K562 (cell line): ENCODE measurements at places on chromosomes 16 and 17. TPM values are rescaled to one million over a fixed set of nuclear protein-coding genes. Genes with fewer than 3 reads are reported as not detected.

CCL22 gene
- 0.29 and 0.60 TPM in 2 replicates for total RNA-seq

LAT gene
- total RNA-seq = 2.9 and 4.2 TPM in 2 replicates

CASKIN1 gene
- 4.5 and 7.0 TPM in 2 replicates for total RNA-seq

TMC8 gene
- total RNA-seq = 8.3 and 10.3 TPM in 2 replicates

MYOCD gene
- not detected in 2 replicates for total RNA-seq

LLGL2 gene
- 24.4 and 25.2 TPM in 2 replicates for total RNA-seq

ARHGDIG gene
- total RNA-seq = 0.69 and 1.6 TPM in 2 replicates

TSPOAP1 gene
- total RNA-seq = 1.7 and 3.3 TPM in 2 replicates

NATD1 gene
- 5.4 TPM in 2 replicates for total RNA-seq

EMC6 gene
- total RNA-seq = 57.3 and 57.8 TPM in 2 replicates

KRTAP4-3 gene
- not detected in 2 replicates for total RNA-seq

TP53TG3 gene
- 2.8 TPM in 2 replicates for total RNA-seq

KNOP1 gene
- total RNA-seq = 35.8 and 38.2 TPM in 2 replicates

HCRT gene
- not detected in 2 replicates for total RNA-seq

DNAAF8 gene
- not detected in 2 replicates for total RNA-seq

UTS2R gene
- total RNA-seq = 0.22 TPM in 1 of 2 replicates, not detected in the other

ALOX15B gene
- 0.04 and 0.07 TPM in 2 replicates for total RNA-seq

ST6GALNAC1 gene
- 42.9 and 53.1 TPM in 2 replicates for total RNA-seq

WWP2 gene
- 33.7 and 34.4 TPM in 2 replicates for total RNA-seq

KRT14 gene
- not detected in 2 replicates for total RNA-seq

SLC25A39 gene
- total RNA-seq = 266 and 268 TPM in 2 replicates

ADAM11 gene
- 0.18 and 0.31 TPM in 2 replicates for total RNA-seq

ACD gene
- 44.9 and 47.4 TPM in 2 replicates for total RNA-seq

FBXL19 gene
- total RNA-seq = 40.4 and 48.0 TPM in 2 replicates

UBFD1 gene
- 65.6 and 68.1 TPM in 2 replicates for total RNA-seq

PDILT gene
- not detected in 2 replicates for total RNA-seq

TBKBP1 gene
- 12.5 and 15.6 TPM in 2 replicates for total RNA-seq

PMM2 gene
- total RNA-seq = 28.9 and 32.0 TPM in 2 replicates

ANKFN1 gene
- total RNA-seq = 0.11 and 0.13 TPM in 2 replicates
